HS-5 (cell line): ENCODE measurements at places on chromosomes 7 and 10.

DNA sequence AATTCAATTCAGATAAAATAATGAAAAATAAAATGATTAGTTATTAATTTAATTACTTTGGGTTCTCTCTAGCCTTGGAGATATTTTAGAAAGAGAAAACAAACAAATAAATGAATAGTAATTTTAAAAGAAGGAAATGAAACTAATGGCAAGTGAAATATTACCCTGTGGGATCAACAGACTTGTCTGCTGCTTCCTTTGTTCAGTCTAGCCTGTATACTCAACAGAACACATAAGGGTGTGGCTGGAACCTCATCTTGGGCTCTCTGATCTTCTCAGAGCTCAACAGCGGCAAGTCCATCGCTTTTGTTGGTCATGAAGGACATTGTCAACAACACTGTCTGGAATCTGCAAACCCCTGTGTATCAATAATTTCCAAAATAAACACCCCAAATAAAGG, 904.9 kb downstream of the IPMK start:
- no peak for DNase-seq

GRCh38 chr10:123016228-123016627, 7.4 kb downstream of the ACADSB start:
- no peak for DNase-seq

- no peak for DNase-seq
These were observed 1.8 kb downstream of the PON3 start for GRCh38 chr7:95394370-95394769.

DNA sequence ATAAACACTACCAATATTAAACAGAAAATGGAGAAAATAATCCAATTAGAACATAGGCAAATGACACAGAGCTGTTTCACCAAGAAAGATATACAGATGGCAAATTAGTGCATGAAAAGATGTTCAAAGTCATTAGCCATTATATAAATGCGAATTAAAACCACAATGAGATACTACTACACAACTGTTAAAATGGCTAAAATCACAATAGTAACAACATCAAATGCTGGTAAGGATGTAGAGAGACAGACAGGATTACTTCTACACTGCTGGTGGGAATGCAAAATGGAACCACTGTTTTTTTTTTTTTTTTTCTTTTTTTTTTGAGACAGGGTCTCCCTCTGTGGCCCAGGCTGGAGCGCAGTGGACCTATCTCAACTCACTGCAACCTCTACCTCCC, 114.9 kb upstream of the RHEB start:
- no peak for DNase-seq

DNA sequence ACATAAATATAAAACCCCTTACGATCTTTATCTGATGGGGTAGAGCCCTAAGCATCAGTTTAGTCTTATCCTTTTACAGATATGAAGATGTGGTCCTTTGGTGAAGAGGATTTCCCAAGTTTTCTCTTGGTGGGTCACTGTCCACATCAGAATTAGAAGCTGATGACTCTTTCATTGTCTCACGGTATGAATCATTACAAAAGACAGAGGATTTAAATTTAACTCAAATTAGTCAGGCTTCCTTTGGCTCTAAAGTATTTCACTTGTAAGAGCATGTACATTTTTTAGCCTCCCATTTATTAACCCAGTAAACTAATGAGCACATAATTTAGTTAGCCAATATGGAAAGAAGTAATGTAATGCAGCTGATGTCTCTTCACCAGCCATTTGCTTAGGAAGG, 49.9 kb upstream of the TMEM26 start:
- peak; percentile 61 for DNase-seq

- DNase-seq, result no peak
These were observed 88.0 kb upstream of the ELMO1 start for GRCh38 chr7:37536706-37537105.

- DNase-seq, result no peak
These were observed 295.2 kb downstream of the GATA3 start for GRCh38 chr10:8349610-8350249.

GRCh38 chr10:118752409-118752808, 2.4 kb downstream of the CACUL1 start:
- no peak for DNase-seq

DNA sequence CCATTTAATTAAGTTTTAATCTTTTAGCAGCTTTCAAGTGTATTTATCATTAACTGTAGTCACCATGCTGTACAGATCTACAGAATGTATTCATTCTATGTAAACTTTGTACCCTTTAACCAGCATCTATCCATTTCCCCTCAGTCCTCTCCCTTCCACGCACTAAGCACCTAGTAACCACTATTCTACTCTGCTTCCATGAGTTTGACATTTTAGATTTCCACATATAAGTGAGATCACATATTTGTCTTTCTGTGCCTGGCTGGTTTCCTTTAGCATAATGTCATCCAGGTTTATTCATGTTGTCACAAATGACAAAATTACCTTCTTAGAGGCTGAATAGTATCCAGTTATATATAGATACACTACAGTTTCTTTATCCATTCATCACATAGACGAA, 79.7 kb downstream of the BTAF1 start:
- no peak for DNase-seq

DNA sequence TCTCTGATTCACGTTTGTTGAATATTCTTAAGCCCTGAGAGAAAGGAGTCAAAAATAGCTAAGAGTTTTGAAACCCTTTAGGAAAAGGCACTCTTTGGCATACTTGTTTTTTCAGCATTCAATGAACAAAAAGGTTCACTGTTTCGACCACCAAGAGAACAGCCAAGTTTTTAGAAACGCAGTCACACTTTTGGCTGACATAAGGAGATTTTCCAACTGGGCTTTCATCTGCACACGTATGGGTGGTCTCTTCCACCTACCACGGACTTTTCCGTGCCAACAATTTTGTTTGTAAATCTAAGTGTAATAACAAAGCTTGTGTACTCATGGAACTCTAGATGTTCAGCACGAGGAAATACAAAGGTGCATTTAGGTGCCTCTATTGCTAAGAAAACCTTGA, 270.3 kb downstream of the WDR11 start:
- no peak for DNase-seq

GRCh38 chr10:87519582-87519981, 14.9 kb downstream of the MINPP1 start:
- no peak for DNase-seq
